Activated naive CD4-positive, alpha-beta T cell treated with Interleukin-2 at 50 U/mL for 16 hours (primary cell): ENCODE measurements at places on chromosomes 12 and 14.

- no peak for DNase-seq
Measured at GRCh38 chr12:50221228-50222008, 54.2 kb upstream of the CERS5 start.

GRCh38 chr12:121578230-121579189, 2.3 kb downstream of the KDM2B start:
- peak; percentile 24 for DNase-seq

DNA sequence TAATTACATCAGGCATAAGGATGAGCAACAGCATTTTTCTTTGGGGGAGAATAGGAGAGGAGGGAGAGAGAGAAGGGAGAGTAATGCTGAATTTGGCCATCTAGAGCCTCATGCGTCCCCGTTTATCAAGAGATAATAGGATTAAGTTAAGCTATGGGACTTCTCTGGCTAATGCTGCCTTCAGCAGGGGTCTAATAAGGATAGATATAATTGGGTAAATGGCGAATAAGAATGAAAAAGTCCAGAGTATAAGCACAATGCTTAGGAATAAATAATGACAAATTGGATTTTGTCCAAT, 470.0 kb downstream of the EGLN3 start:
- DNase-seq: no peak

- DNase-seq: no peak
Measured at GRCh38 chr12:3944620-3945019, 71.4 kb upstream of the PARP11 start.

- no peak for DNase-seq
Measured at GRCh38 chr12:130246560-130246959, 84.3 kb downstream of the FZD10 start.
